ENCODE measurements at places on chromosomes 12 and 14.

GRCh38 chr12:5505116-5505515 is 73.2 kb downstream of the NTF3 start:
- peak; percentile 12 for DNase-seq

- DNase-seq: no peak
Measured at GRCh38 chr14:88929656-88930436, 105.4 kb downstream of the TTC8 start.

GRCh38 chr12:107373238-107373809 is 280.0 kb upstream of the CRY1 start:
- no peak for DNase-seq

DNA sequence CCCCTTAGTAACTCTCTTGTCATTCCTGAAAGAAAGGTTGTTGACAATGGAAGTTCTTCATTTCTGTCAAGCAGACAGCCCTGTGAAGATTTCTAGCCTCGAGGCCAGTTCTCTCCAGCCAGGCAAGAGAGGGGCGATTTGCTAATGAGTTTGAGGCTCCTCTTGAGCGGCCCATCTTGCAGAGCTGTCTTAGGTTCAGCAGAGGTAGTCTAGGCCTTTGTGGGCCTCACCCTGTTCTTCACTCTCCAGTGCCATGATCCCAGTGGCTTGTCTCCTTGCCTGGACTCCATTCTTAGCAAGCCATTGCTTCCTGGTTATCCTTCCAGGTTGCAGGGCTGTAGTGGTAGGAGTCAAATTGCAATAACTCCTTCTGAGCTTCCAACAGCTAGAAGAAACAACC is 9.7 kb downstream of the TPH2 start:
- no peak for DNase-seq

GRCh38 chr14:78448164-78449094 is 278.3 kb downstream of the NRXN3 start:
- peak; percentile 44 for DNase-seq

- DNase-seq: no peak
Measured at GRCh38 chr14:101233021-101233366, 328.3 kb upstream of the DIO3 start.

DNA sequence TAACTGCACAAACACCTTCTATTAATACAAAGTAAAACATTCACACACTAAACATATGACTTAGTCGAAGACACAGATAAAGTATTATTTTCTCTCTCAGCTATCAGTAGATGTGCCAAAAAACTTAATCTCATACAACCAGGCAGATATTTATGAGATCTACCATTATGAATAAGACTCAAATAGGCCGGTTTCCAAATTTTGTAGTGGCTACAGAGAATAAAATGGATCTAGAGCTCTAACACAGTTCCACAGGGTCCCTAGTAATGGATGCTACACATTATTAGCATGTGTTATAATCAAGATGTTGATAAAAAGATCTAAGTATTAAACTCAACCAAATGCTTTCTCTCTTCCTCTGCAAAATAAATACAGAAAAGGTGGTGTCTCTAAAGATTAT is 10.4 kb downstream of the SAV1 start:
- no peak for DNase-seq

GRCh38 chr14:33999771-34000291 is 49.0 kb upstream of the EGLN3 start:
- DNase-seq: no peak

- DNase-seq: no peak
Measured at GRCh38 chr12:88918161-88918560, 337.9 kb upstream of the KITLG start.

All from ureter (tissue), 1 donor.